ENCODE measurements at places on chromosomes 16 and 17.

DNA sequence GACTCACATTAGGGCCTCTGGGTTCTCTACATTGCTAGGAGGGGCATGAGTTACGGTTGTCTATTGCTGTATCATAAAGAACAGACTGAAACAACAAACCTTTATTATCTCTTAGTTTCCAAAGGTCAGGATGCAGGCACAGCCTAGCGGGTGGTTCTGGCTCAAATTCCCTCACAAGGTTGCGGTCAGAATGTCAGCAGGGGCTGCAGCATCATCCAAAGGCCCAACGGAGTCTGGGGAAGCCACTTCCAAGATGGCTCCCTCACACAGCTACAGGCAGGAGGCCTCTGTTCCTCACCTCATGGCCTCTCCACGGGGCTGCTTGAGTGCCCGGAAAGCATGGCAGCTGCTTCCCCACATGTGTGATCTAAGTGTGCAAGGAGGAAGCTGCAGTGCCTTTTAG is 29.6 kb upstream of the ZFPM1 start:
- DNase-seq, result no peak

GRCh38 chr16:19135201-19135842 is 21.6 kb downstream of the ITPRIPL2 start:
- no peak for DNase-seq

GRCh38 chr16:18801145-18801972 is at the start of gene ARL6IP1:
ARL6IP1 (minus strand) TSS chr16:18801549; CDS start chr16:18801466, 83 bp downstream.
- DNase-seq, result peak; percentile 98

DNA sequence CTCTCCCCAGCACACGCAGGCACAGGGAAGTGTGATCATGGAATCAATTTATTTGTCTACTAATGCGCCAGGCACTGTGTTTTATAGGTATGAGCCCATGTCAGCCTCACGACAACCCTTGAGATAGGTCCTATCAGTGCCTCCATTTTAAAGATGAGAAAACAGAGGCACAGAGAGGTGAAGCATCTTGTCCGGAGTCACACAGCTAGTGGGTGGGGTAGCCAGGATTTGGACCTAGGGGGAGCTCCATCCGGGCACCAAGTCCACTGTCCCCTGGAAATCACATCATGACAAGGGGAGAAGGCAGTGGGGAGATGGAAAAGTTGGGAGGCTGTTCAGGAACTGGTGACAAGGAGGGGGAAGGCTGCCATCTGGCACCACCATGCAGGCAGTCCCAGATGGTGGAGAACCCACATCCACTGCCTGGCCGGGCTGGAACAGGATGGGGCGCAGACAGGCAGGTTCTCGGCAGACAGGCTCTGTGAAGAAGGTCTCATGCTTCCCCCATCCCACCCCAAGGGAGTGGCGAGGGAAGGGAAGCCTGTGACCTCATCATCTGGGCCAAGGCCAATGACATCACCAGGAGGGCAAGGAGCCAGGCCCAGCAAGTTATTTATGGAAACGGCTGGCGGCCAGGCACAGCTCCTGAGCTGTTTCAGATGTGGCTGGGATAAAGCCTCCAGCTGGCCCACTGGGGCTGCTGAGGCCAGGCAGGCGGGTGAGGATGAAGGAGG is 126.0 kb upstream of the SDK2 start:
- DNase-seq, result no peak

- no peak for DNase-seq
These were observed 12.1 kb upstream of the DBNDD1 start for GRCh38 chr16:90031186-90031930.

GRCh38 chr16:49833796-49834530 is 21.9 kb downstream of the ZNF423 start:
- DNase-seq, result no peak

GRCh38 chr17:81470944-81471817 is 41.4 kb downstream of the ACTG1 start:
- DNase-seq, result no peak

DNA sequence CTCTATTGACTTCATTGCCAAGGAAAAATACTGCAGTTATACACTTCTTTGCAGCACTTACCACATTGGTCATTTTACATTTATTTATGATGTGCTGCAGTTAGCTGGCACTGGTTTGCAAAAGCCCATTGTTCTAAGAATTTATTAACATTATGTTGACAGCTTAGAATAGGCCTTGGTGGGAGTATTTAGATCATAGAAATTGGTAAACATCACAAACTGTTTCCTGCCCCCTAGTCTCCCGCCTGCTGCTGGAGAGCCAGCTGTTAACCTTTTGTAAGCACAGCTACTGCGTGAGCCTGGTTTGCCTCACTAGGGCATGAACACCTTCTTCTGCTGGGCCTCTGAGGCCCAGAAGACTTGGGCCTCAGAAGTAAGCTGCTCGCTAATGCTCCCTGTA is 651.4 kb upstream of the GOT2 start:
- no peak for DNase-seq

- DNase-seq, result no peak
These were observed 12.3 kb upstream of the KRT38 start for GRCh38 chr17:41453066-41453465.

GRCh38 chr17:44409309-44410028 is 20.0 kb upstream of the ITGA2B start:
- no peak for DNase-seq

- DNase-seq, result no peak
These were observed 26.5 kb upstream of the C16orf87 start for GRCh38 chr16:46857368-46857945.

GRCh38 chr17:57513569-57513968 is 231.5 kb downstream of the CCDC182 start:
- DNase-seq, result no peak

- no peak for DNase-seq
These were observed 1304.7 kb downstream of the CDH8 start for GRCh38 chr16:60731329-60732050.

GRCh38 chr16:70614208-70614951 is 32.0 kb upstream of the IL34 start:
- DNase-seq, result no peak

GRCh38 chr17:53134548-53134947 is 688.2 kb upstream of the KIF2B start:
- DNase-seq, result no peak

DNA sequence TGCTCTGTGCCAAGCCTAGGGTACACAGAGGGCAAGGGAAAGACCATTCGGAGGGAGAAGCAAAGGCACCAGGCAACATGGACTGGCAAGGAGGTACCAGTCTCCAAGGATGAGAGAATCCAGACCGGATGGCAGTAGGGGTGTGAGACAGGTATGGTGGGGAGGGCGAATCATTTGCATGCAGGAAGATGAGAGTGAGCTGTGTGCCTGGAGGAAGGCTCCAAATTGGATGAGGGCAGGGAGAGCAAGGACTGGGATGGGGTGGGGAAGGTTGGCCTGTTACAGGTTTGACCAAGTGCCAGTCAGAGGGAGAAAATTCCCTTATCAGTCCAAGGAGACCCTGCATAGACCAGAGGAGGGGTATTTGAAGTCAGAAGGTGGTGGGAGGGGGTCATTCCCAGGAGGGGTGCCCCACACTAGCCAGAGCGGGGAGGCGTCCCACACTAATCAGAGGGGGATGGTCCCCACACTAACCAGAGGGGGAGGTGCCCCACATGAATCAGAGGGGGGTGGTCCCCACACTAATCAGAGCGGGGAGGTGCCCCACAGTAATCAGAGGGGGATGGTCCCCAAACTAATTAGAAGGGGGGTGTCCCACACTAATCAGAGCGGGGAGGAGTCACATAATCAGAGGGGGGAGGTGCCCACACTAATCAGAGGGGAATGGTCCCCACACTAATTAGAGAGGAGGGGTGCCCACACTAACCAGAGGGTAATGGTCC is 737 bp downstream of the CANT1 start:
- DNase-seq, result no peak

DNA sequence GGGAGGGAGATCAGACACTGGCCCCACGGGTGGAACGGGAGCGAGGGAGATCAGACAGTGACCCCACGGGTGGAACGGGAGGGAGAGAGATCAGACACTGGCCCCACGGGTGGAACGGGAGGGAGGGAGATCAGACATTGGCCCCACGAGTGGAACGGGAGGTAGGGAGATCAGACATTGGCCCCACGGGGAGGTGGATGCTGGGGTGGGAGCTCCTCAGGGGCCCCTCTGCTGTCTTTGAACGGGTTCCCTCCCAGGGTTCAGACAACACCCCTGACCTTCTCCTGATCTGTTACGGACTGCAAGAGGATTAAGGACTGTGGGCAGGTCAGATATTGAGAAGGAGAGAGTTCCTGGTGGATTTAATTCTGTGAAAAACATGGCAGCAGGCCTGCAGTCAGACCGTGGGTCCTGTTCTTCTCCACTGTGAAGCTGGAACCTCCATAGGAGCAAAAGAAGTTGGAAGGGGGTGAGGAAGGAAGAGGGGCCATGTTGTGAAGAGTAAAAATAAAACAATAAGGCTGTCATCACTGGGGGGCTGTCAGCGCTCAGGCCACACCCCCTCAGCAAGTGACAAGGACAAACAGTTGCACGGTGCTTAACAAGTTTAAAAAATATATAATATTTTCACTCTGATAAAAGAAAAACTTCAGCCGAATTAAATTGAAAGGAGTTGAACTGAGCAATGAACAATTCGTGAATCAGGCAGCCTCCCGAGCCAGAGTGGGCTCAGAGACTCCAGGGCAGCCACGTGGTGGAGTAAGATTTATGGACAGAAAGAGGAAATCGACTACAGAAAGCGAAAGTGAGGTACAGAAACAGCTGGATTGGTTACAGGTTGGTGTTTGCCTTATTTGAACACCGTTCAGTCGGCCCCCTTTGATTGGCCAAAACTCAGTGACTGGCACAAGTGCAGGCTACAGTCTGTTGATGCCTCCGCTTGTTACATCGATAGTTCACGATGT is 348.7 kb upstream of the TNRC6C start:
- DNase-seq, result peak; percentile 55

DNA sequence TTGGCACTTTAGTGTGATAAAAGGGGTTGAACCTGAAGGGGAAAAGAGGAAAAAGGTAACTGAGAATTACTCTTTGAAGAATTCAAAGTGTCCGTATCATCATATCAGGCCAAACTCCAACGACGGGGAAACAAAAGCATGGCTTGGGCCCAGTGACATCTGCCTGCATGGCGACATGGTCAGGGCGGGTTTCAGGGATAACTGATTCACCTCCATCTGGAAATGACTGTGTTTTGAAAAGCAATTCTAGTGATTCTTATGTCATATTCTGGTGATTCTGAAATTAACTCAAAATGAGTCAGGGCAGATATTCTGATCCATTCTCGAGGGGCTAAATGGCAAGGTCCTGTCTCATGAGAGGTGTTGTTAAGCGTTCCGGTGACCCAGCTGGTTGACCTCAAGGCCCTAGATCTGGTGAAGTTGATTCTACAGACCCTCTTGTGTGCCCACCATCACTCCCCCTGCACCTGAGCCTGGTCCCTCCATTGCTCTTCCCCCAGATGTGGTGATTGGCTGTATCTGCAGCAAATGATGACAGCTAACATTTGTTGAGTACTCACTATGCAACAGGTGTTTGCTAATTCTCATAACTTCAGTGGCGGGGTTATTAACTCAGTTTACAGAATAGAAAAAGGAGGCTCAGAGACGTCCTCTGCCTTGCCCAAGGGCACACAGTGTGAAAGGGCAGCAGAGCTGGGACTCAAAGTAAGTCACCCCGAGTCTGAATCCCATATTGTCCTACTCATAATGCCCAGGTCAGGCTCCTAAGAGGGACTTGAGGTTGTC is 251.8 kb downstream of the MAF start:
- no peak for DNase-seq

DNA sequence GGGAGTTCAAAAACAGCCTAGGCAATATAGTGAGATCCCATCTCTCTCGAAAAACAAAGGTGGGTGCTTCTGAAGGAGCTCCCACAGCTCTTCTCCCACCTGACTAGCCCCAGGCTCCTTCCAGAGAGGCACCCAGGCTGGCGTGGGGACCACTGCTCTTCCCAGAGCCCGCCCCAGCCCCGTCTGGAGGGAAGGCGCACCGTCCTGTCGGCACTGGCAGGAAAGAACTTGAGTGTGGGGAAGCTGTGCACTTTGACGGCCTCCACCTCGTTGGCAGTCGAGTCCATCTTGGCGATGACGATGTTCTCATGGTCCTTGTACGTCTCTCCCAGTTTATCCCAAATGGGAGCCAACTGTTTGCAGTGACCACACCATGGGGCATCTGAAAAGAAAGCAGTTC is 10.5 kb upstream of the PPP1R27 start:
- DNase-seq, result no peak

GRCh38 chr17:75404731-75405364 is 630 bp downstream of the GRB2 start:
- DNase-seq, result peak; percentile 53

- DNase-seq, result no peak
These were observed 1002.3 kb upstream of the CDH8 start for GRCh38 chr16:63038397-63039106.

GRCh38 chr17:76775021-76775600 is 37.2 kb downstream of the MFSD11 start:
- no peak for DNase-seq

DNA sequence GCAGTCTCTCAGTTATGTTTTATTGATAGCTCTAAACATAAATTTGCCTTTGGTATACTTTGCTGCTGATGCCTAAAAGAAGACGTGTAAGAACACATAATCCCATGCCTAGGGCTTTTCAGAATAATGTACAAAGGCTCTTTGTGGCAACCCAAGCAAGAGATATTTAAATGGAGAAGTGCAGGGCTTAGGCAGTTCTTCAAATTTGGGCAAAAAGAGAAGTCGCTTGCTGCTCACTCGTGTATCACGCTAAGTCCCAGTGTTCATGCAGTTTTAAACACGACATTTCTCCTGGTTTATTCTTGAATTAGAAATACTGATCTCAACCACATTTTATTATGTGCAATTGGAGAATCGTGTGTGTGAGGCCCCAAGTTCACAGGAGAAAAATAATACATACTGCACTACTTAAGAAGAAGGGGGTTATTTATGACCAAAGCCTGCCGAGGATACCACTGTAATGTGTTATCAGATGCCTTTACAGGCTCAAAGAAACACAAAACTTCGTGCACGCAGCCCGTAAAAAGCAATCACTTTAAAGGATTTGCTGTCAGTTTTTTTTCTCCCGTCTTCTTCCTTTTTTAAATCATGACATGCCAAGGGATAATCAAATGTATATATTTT is 22.5 kb upstream of the IRX6 start:
- no peak for DNase-seq

DNA sequence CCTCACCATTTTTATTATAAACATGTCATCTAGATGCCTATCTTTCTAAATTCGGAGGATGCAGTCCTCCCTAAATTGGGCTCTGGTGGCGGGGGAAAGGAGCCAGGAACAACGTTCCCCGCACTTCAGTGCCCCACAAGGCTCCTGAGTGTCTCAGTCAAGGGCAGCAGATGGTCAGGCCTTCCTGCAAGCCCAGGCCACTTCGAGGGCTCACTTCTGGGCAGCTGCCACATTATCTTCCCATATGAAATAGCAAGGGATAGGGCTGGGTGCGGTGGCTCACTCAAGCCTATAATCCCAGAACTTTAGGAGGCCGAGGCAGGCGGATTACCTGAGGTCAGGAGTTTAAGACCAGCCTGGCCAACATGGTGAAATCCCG is 32.3 kb downstream of the FBXO31 start:
- no peak for DNase-seq

GRCh38 chr16:81925016-81925415 is 86.3 kb downstream of the SDR42E1 start:
- no peak for DNase-seq

- no peak for DNase-seq
These were observed 46.5 kb downstream of the TEX2 start for GRCh38 chr17:64216338-64217248.

GRCh38 chr17:68794636-68795434 is 160.4 kb downstream of the ABCA8 start:
- no peak for DNase-seq

GRCh38 chr16:73054813-73055482 is 7.0 kb upstream of the ZFHX3 start:
- no peak for DNase-seq
